NCI-H526 (cell line): ENCODE measurements at places on chromosomes 3 and 15.

- DNase-seq = no peak
These were observed 16.1 kb upstream of the ATP8B4 start for GRCh38 chr15:50135031-50135551.

GRCh38 chr15:72486144-72486543, 12.0 kb downstream of the ARIH1 start:
- DNase-seq = no peak

- no peak for DNase-seq
These were observed 90.0 kb upstream of the ADPGK start for GRCh38 chr15:72873379-72874233.

GRCh38 chr3:59659755-59660154, 609.9 kb upstream of the CFAP20DC start:
- DNase-seq = no peak

- DNase-seq = no peak
These were observed 221.5 kb downstream of the ZIC4 start for GRCh38 chr3:147184794-147185193.

- no peak for DNase-seq
These were observed 63.0 kb upstream of the TPRG1 start for GRCh38 chr3:189108735-189109134.

DNA sequence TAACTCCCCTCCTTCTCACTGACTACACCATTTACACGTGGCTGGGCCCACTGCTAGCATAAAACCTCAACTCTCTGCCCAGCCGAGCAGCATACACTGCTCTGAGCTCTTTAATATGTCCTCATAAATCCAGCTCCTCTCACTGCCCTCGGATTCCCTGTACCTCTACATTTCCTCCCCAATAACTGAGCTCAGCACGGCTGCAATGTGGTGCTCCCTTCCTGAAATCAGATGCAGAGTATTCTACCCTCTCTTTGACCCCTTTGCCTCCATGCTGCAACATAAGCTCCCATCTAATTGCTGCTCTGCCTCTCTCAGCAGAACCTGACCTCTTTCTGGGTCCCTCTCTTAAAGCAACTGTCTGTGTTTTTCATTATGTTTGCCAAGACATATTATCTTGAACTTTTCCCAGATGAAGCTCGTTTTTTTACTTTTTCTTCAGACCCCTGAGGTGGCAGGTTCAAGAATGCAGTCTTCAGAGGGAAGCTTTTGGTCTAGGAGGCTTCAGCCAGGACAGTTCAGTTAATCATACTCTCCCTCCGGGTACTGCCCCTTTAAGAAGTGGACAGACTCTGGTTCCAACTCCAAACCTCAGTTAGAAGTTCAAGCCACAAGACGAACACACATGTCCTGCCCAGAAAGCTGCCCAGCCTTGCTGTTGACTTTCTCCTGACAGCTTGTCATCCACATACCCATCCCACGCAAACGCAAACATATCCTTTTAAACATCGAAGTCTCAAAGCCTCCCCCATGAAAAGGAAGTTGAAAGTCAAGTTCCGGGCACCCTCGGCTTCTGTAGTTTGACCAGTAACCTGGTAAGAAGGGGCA, 81.1 kb upstream of the NEO1 start:
- DNase-seq = no peak

- DNase-seq = peak; percentile 10
These were observed 22.8 kb downstream of the EFCC1 start for GRCh38 chr3:129023909-129024308.

DNA sequence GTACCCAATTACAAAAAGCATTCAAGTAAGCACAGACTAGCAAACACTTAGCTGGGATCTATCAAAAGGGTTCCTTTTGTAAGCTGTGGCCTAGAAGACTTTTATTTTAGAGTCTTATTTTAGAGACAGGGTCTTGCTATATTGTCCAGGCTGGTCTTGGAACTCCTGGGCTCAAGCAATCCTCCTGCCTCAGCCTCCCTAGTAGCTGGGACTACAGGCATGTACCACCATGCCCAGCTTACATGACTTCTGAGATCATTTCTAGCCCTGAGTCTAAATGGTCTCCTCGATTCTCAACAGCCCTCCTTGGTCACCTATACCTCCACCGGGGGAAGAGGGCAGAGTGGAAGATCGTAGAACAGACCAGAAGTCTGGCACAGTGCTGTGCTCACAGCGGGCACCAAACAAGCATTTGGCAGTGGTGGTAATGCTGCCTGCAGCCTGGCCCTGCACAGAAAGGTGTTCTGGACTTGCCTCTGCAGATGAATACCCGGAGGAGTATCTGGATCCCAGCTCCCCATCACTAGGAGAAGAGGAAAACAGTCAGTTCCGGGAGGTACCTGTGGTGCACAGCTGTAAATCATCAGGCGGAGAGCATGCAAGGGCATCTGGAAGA, 2.4 kb downstream of the FAM219B start:
- DNase-seq = no peak

DNA sequence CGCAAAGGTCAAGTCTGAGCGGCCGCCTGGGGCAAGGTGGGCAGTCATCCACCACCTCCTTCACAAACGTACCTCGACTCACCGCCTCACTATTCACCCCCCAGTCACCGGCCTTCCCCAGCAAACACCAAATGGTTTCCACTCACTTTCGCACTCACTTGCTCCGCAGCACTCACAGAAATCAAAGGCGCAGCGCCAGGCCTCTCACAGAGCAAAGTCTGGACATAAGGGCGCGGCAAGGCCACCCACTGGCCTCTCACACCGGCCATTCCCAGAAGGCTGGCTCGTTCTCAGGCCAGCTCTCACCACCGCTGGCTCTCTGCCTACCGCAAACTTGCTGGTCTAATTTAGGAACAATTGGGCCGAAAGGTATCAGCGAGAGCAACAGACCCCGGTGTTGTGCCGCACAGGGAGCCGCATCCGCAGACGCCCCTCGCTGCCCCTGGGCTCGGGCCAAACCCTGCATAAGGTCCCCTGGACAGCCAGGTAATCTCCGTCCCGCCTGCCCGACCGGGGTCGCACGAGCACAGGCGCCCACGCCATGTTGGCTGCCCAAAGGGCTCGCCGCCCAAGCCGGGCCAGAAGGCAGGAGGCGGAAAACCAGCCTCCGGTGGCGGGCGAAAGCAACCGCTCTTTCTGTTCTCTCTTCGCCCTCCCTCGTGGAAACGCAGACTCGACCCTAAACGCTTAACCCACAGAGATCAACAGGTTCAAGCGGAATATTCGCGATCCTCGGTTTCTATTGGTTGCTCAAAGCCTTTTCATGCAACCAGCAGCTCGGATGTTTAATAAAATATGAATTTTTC, 2.9 kb downstream of the SHOX2 start:
- DNase-seq = no peak

GRCh38 chr3:126573492-126574117, 14.9 kb upstream of the C3orf22 start:
- DNase-seq = peak; percentile 88

DNA sequence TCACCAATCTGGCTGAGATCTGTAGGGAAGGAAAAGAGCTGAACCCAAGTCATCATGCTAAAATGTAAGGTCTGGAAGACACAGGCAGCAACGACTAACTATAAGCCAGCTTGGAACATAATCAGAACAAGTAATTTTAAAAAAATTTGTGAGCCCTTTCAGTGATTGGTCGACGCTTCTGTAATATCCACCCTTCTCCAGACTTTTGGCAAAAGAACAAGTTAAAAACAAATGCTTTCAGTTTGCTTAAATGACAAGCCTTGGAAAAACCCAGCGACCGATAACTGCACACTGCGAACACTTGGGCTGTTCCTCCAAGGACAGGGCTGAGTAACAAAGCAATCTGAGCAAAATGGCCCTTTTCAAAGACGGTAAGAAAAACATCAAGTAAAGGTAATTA, 49.6 kb downstream of the PCSK6 start:
- no peak for DNase-seq

GRCh38 chr3:112086875-112087524, 811 bp downstream of the C3orf52 start:
- no peak for DNase-seq

- no peak for DNase-seq
These were observed 166.9 kb upstream of the UMPS start for GRCh38 chr3:124563376-124563775.

- DNase-seq = peak; percentile 71
These were observed 40.6 kb upstream of the ADCY5 start for GRCh38 chr3:123489400-123490004.

DNA sequence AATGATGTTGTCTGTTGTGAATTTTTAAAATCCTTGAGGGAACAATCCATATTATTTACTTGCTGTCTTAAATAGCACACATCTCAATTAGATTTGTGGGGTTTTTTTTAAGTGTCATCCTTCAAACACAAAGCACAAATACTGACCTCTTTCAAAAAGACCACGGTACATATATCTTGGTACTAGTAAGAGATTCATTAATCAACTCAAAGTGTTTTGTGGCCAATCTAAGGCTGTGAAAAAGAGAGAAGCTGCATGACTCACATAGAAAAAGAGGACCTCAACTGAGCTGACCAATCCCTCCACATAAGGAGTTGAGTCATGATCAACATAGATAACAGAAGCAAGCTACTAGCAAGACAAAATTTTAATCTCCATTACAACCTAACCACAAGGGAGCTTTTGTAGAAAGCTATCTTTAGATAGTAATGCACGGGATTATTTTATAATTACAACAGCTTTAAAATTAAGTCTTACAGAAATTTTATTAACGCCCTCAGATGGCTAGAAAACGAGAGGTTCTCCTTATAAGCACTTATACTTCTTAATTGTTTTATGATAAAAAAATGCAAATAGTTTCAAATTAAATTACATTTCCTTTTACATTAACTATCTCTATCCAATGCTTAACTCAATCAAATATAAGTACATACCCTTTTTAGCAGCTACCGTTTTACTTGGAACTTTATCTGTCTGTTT, 60.5 kb downstream of the TOP2B start:
- DNase-seq = no peak

DNA sequence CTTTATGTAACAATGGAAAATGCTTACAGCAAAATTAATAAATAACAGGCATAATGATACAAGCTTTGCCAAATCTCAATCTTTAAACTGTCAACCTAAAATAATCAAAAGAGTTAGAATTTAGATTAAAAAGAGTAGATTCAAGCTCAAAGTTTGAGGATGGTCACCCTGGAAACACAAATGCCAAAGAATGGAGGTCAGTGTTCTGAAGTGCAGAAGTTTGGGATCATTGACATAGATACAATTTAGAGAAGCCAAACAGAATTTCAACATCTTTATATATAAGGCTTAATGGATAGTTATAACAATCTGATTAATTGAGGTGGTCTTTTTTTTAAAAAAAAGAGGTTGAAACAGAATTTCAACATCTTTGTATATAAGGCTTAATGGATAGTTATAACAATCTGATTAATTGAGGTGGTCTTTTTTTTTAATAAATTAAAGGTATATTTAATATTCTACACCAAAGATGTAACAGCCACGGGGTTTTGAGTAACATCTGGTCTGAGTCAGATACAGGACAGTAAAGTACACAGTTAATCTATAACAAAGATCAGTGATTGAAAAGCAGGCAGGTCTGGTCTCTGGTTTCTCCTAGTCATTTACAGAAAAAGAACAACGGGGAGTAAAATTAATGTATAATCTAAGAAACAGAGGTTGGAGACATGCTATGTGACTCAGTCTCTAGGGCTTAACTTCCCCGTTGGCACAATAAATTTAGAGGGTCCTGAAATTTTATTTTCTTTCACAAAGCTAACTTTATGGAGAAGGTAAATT, 490.7 kb downstream of the GBE1 start:
- no peak for DNase-seq

DNA sequence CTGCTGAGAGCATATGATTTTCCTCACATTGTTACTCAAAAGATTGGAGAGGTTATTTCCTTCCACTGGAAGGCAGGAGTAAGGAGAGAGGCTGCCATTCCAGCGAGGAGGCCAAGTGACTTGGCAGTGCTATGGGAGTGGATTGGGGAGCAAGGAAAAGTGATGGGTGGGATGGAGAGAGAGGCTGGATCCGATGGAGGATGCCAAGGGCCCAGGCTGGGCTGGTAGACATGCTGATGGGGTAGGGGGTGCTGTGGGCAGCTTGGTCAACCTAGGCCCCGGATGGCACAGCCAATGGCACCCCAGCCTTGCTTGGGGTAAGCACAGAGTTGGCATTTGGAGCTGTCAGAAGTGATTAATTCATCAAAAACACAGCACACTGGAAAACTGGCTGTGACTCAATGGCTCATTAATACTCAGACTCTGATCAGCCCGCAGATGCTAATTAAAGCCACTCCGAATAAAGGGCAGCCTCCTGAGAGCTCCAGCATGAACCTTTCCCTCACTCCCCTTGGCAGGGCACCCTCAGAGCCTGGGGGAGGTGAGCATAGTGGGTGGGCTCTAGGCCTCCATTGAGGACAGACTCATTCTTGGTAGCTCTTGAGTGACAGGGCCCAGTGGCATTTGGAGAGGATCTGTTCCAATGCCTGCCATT, 22.1 kb upstream of the SLC6A1 start:
- no peak for DNase-seq

DNA sequence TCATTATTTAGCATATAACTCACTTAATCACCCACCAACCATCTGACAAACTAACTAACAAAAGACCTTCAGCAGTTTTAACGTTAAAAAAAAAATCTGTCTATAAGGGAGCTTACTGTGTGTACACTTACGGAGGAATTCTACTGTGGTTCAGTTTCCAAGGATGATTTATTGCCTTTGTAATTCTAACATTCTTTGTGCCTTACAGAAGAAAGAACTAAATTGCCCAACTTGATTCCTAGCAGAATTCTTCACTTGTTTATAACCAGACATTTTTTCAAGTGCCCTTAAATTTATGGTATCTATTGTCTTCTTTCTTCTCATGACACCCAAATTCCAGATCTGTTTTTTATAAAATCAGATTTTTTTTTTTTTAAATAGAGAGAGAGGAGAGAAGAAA, 119.7 kb upstream of the IGSF10 start:
- DNase-seq = no peak

- DNase-seq = no peak
These were observed 261.7 kb downstream of the SLC9A9 start for GRCh38 chr3:143586576-143586975.

DNA sequence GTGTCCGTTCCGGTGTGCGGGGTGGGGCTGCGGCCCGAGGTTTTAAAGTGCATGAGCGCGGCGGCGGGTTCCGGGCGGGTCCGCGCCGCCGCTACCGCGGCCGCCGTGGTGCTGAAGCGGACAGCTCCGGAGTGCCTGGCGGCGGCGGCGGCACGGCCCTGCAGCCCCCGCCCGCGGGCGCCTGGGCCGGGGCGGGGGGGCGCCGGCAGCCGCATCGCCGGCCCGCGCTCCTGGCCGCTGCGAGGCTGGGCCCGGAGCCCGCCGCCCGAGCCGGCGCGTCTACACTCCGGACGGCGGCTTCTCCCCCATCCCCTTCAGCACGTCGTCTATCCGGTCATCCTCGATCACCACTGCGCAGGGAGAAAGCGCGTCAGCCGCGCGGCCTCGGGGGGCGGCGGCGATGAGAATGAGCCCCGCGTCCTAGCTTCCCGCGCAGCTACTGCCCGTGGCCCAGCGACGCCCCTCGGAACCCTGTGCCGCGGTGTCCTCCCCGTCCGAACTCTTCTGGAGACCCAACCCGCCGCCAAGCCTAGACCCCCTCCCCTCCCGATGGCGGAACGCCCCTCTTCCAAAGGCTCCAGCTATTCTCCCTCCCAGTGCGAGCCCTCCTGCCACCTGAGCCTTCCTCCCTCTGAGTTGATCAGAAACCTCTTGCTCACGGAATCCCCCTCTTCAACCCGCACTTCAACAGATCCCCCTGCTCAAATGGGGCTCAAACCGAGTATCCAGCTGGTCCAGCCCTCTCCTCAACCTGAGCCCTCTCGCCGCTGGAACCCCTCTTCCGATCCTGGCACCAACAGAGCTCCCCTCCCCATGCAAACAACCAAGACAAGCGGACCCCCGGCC, 1.3 kb downstream of the CAMK2N2 start:
- peak; percentile 63 for DNase-seq

- DNase-seq = no peak
These were observed 13.7 kb upstream of the PDIA5 start for GRCh38 chr3:123053107-123053506.
